SK-N-DZ (cell line): ENCODE measurements at places on chromosomes 5 and 9.

- DNase-seq = no peak
Observed at GRCh38 chr5:142461028-142461590, 136.3 kb upstream of the SPRY4 start.

GRCh38 chr9:70406434-70406862 lies 8.0 kb downstream of the KLF9 start:
- DNase-seq = no peak

DNA sequence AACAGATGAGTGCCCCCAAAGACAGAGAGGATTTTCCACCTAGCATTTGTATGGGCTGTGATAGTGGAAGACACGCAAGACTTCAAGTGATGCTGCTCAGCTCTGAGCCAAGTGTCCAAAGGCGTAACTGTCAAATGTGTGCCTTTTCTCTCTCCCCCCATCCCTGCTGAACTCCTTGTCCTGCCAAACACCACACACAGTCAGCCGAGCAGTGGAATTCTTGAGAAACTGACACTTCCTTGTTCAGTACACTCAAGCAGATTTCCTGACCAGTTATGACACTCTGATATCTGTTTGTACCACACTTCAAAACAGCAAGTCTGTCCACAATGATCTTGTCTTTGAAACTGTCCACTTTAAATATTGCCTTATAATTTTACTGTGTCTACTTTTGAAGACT lies 166.4 kb downstream of the PIK3R1 start:
- no peak for DNase-seq

DNA sequence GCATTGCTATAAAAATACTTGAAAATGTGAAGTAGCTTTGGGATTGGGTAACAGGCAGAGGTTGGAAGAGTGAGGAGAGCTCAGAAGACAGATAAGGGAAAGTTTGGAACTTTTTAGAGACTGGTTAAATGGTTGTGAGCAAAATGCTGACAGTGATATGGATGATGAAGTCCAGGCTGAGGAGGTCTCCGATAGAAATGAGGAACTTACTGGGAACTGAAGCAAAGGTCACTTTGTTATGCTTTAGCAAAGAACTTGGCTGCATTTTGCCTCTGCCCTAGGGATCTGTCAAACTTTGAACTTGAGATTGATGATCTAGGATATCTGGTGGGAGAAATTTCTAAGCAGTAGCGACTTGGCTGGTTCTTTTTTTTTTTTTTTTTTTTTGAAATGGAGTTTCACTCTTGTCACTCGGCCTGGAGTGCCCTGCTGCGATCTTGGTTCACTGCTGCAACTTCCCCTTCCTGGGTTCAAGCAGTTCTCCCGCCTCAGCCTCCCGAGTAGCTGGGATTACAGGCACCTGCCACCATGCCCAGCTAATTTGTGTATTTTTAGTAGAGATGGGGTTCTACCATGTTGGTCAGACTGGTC lies 998.9 kb downstream of the TLE1 start:
- DNase-seq = no peak

DNA sequence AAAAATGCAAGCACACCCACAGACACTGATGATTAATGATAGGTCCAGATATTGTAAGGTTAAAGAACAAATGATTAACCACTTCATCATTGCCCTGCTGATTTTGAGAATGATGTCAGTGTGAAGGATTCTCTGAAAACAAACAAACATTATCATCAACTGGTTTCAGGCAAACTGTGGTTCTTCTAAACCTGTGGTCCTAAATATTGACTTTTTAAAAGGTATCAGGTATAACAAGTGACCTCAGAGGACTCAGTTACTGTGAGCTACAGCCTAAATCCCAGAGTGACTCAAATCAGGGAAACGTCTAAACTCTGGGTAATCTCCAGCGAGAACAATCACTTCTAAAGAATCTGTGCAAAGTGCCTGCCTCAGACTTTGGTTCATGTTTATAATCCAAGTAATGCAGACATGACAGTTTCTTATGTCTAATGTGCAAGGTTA lies 172.3 kb upstream of the CDH6 start:
- no peak for DNase-seq

DNA sequence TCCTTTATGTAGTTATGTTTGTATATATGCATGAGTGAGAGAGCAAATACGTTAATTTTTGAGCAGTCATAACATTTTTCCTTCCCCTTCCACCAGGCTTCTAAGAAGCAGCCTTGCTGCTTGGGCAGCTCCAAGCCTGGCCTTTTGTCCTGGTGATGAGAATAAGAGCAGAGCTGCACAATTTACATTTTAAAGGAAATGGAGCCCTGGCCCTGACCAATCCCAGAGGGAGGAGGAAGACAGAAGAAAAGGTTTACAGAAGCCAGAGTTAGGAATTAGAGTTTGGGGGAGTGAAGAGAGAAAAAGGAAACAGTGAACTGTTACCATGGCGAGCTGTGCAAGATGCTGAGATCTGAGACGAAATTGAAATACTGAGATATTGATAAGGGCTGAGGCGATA lies 25.3 kb upstream of the EFNA5 start:
- DNase-seq = peak; percentile 47

GRCh38 chr5:11619339-11620024 lies 284.8 kb downstream of the CTNND2 start:
- DNase-seq = no peak

GRCh38 chr5:24555229-24555628 lies 89.5 kb downstream of the CDH10 start:
- DNase-seq = peak; percentile 65

DNA sequence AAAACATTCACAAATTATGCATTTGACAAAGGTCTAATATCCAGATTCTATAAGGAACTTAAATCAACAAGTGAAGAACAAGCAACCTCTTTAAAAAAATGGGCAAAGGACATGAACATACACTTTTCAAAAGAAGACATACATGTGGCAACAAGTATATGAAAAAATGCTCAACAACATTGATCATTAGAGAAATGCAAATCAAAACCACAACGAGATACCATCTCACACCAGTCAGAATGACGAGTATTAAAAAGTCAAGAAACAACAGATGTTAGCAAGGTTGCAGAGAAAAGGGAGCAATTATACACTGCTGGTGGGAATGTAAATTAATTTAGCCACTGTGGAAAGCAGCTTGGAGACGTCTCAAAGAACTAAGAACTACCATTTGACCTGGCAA lies 38.9 kb upstream of the TNFSF15 start:
- DNase-seq = no peak

DNA sequence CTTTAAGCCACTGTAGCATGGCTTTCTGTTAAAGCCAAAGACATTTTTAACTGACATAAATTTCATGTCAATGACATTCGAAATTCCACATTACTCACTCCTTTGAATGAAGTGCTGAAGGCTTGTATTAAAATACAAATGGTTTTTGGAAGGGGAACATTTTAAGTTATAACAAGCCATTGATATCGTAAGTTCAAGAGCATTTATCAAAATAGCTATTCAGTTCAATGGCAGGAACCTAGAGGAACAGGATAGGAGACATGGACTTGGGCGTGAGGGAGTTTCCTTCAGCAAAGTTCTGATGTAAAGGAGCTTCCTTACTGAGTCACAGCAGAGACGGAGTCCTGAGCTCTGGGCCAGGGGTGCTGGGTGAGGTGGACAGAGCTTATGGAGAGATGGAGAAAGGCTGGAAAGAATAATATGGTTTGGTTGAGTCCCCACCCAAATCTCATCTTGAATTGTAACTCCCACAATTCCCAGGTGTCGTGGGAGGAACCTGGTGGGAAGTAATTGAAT lies 631.8 kb downstream of the BNC2 start:
- no peak for DNase-seq

DNA sequence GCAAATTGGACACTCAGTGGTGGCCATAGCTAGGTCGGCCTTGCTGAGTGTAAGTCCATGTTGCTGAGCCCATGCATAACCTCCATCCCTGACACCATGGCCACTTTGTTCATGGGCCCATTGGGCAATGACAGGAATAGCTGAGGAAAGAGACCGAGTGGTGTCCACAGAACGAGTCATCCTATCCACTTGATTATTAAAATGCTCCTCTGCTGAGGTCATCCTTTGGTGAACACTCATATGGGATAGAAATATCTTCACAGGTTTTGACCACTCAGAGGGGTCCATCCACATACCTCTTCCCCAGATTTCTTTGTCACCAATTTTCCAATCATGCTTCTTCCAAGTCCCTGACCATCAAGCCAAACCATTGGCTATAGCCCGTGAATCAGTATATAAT lies 63.6 kb downstream of the PPIC start:
- DNase-seq = no peak

DNA sequence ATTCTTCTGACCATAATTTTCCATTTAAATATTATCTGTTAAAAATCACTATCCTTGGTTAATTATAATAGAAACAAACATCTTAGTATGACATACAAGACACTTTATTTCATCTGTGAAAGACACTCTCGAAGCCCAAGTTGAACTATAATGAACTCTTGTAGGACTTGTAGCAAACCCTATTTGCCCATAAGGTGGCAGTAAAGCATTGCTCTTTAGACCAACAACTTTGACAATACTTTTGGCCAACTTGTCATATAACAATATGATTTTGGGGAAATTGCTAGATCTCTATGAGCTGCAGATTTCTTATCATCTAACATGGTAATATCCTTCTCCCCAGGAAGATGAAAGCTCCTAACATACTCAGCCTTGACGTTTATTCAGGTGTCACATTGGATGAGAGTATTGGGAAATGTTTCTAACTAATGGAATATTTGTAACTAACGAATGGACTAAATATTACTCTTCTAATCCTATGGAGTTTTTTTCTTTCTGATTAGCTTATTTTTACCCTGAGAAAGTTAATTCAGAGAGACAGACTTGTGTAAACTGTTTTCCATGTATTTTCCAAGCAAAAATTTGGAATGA lies 11.0 kb downstream of the SPINK14 start:
- DNase-seq = peak; percentile 58

DNA sequence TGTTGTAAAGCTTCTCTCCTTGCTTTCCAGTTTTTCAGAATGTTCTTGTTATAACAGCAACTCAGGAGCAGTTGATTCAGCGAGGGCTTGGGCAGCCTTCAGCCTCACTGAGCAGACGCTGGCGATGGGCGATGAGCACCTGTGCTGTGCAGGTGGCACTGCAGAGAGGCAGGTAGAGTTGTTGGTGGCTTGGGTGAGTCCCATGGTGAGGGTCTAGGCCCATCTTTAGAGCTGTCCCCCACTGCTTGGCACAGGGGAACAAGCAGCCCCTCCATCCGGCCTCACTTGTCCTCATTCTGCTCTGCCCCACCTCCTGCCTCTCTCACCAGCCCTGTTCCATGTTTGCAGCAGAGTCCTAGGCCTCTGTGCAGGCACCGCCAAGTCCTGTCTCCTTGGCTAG lies 6.1 kb upstream of the CXCL14 start:
- no peak for DNase-seq

DNA sequence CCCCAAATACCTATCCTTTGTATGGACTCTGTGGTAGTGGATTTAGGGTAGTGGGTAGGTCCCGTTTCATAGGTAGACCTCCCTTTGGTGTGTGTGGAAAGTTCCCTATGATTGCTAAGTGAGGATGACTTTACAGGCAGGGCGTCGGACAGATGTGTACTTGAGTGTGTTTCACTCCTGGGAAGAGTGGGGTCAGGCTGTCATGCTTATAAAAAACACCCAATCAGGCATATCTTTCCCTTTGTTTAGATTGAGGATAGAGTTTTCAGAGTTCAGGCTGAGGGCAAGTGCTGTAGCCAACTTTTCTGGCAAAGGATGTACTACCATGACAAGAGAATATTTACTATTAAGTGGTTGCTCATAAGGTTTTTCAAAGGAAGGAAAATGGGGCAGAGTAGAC lies 242.0 kb downstream of the YTHDC2 start:
- DNase-seq = no peak

DNA sequence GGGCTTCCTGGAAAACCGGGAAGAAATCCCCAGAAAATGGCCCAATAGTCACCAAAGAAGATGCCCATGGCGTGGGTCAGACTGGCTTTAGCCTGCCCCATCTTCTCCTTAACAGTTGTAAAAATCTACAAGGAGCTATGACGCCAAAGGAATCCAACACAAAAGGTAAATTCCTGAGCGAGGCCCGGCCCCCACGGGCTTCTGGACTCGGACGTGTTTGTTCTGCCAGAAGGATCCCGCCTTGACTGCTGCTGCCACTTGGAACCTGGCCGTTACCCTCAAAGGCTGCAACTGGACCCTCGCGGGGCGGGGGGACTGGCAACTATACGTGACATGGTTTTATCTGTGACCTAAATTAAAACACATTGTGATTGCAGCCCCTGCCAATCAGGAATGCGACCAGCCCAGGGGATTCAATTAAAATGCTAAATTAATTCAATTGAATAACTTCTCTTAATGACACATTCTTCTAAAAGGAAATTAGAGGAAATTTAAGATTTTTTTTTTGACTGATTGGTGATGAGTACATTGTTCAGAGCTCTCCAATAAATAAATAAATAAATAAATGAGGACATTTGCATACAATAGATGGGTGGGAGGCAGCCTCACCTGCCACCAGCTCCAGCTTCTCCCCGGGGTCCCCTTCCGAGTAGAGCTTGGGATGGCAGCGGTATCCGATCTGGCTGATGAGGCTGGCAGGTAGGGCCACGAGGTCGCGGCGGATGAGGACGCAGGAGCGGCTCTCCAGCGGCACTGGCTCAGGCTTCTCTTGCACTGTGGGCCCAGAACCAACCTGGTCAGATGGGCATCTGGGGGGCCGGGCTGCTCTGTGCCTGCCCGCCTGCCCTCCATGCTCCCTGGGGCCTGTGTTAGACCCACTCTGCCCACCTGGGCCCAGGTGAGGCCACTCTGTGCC lies 54.7 kb upstream of the UBAC1 start:
- no peak for DNase-seq

DNA sequence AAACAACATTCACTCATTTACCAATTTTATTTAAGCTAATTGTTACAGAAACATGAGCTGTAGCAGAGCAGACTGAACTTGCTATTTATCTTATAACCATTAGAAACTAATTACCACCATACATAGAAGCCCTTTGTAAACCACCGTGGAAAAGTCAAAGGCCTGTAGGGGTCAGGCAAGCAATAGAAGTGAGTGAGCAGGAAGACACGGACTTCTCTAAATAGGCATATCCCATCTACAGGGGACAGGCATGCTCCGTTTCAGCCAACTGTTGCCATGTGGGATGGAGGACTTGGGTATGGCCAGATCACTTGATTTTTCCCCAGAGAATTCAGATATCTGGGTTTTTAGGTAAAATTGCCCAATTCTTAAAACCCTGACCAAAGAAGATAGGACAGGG lies 44.8 kb downstream of the PRRC1 start:
- peak; percentile 17 for DNase-seq

DNA sequence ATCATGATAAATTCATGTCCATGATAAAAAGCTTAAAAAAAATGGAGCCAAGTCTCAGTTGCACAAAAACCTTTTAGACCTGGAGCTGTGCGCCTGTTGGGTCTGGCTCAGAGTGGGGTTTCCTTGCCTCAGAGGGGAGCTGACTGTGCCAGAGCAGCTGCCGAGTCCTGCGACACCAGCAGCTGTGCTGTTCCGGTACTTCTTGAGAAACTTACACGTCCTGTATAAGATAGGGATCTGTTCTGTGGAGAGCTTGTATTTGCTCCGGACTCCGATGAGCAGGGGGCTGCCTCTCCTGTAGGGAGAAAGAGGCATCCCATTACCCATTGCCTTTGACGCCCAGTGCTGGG lies 28.6 kb downstream of the GFPT2 start:
- no peak for DNase-seq

GRCh38 chr5:38323645-38324295 lies 65.4 kb downstream of the EGFLAM start:
- no peak for DNase-seq

- peak; percentile 71 for DNase-seq
Observed at GRCh38 chr9:38641985-38642864, 21.8 kb upstream of the ANKRD18A start.

- DNase-seq = peak; percentile 29
Observed at GRCh38 chr5:122942164-122942914, 94.2 kb downstream of the PPIC start.
